ENCODE measurements at places on chromosomes 7 and 10. TPM values are rescaled to one million over a fixed set of nuclear protein-coding genes. Genes with fewer than 3 reads are reported as not detected.

FEZF1 gene
- not detected for total RNA-seq

ZNF479 gene
- not detected for total RNA-seq

SLC26A5 gene
- not detected for total RNA-seq

MALRD1 gene
- not detected for total RNA-seq

TMEM184A gene
- 9.0 TPM for total RNA-seq

ADCYAP1R1 gene
- total RNA-seq = not detected

MYO3A gene
- not detected for total RNA-seq

MRPS33 gene
- total RNA-seq = 58.6 TPM

ARHGEF35 gene
- 0.93 TPM for total RNA-seq

NEUROG3 gene
- total RNA-seq = not detected

WNT8B gene
- not detected for total RNA-seq
